ENCODE measurements at places on chromosomes 13 and 19. TPM values are rescaled to one million over a fixed set of nuclear protein-coding genes. Genes with fewer than 3 reads are reported as not detected.
A peak's percentile ranks its signal among the peaks of the same experiment; 100 is the strongest.

DNA sequence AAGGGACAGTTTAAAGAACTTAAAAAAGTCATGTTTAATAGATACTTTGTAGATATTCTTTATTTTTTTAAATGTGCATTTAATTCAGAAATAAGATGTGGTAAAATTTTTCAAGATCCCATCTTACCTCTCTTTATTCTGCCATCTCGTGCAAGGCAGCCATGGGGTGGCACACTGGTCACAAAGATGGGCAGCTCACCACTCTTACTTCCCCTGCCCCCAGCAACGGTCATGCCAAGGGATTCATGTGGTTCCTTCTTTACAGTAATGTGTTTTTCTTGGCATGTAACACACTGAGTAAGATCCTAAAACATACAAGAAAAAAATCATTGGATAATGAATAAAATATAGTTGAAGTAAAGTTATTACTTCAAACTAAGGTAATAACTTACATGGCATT is 64.2 kb downstream of the LNX2 start:
- H3K27me3 ChIP-seq = no peaks in the 10 kb centered on the region
- DNase-seq = peak; percentile 83
- H3K27ac ChIP-seq = no peak overlapping the region
- no peak overlapping the region for H3K4me3 ChIP-seq
- peaks cover 10% of the 10 kb centered on the region for H3K4me1 ChIP-seq

GRCh38 chr13:27797228-27797624 is 4.9 kb downstream of the GSX1 start:
- no peaks in the 10 kb centered on the region for H3K36me3 ChIP-seq
- H3K4me1 ChIP-seq = peaks cover 4% of the 10 kb centered on the region
- DNase-seq = peak; percentile 16
- H3K27me3 ChIP-seq = peaks cover 50% of the 10 kb centered on the region
- peak overlapping the region; percentile 21 for H3K4me3 ChIP-seq
- H3K27ac ChIP-seq = no peak overlapping the region

DNA sequence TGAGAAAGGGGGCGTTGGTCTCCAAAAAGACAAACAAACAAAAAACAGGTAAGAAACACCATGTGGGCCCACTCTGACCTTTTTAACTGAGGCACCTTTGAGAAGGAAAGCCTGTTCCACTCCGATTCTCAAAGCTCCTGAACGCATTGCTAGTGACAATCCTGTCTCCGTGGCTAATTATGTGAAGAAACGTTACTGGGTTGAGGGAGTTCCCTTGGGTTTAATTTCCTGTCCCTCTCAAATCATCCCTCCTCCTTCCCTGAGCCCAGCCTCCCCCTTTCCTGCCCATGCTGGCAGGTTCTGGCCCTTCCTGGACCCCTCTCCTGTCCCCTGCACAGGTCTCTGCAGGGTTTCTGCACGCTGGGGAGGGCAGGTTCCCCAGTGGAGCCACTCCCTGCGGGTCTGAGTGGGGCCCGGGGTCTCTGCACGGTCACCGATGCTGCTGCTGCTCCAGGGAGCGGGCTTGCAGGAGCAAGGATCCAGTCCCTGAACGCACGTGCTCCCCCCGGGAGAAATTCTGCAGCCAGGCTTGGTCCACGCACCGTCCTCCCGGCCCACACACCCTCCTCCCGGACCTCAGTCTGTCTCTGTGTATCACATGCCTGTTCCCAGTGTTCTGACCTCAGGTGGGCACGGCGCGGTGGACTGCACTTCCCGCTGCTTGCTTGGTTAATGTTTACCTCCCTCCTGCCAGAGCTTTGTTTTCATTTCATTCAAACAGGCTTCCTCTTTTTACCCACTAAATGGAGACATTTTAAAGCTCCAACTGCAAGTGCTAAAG is 76.4 kb upstream of the MCF2L start:
- no peak overlapping the region for H3K27ac ChIP-seq
- H3K36me3 ChIP-seq = no peaks in the 10 kb centered on the region
- DNase-seq = no peak

DNA sequence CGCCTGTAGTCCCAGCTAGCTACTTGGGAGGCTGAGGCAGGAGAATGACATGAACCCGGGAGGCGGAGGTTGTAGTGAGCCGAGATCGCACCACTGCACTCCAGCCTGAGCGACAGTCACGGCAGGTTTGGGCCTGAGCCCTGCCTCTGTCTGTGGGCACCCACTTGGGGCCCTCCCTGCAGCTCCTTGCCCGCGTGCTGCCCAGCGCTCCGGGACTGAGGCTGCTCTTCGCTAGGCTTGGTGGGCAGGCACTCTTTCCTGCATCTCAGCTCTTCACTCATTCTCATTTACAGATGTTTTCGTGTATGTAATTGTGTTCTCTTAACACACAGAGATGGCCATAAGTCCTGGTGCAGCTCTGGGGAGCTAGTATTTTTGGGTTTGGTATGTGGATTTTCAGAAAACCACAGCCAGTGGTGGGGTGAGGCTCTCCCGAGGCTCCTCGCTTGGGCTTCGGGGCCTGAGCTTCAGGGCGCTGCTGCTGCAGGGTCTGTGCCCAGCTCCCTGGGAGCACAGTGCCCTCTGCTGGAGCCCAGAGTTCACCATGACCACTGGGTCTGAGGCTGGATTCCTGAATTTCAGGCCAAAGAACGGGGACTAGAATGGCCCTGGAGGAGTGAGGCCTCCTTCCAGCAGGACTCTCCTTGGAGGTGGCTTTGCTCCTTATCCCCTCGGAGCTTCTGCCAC is 15.2 kb downstream of the UPF1 start:
- H3K36me3 ChIP-seq = peaks cover 65% of the 10 kb centered on the region
- H3K27ac ChIP-seq = peak overlapping the region; percentile 46
- peaks cover 24% of the 10 kb centered on the region for H3K4me1 ChIP-seq

DNA sequence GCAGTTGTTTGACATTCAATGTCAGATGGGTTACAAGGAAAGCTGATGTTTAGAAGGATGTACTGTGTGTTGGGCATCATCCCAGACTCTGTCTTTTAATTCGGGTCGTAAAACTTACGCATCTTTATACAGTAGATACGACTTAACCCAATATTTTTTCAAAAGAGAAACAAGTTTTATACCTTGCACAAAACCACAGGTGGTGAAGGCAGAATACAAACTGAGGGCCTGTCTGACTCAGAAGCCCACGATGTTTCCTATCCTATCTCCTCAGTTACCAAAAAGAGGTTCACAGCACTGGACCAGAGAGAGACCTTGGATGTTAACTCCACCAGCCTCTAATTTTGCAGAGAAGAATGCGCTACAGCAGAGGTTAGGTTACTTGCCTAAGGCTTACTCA is 477.0 kb downstream of the FOXO1 start:
- peak overlapping the region; percentile 70 for H3K27ac ChIP-seq
- H3K27me3 ChIP-seq = no peaks in the 10 kb centered on the region
- peaks cover 24% of the 10 kb centered on the region for H3K4me1 ChIP-seq
- no peak overlapping the region for H3K4me3 ChIP-seq
- H3K36me3 ChIP-seq = peaks cover 16% of the 10 kb centered on the region
- DNase-seq = no peak

Gene GPR183
- not detected for total RNA-seq

Measured in MCF 10A (cell line).